Hippocampal formation (tissue), 2 donors: ENCODE measurements at places on chromosomes 12 and 14.
A peak's percentile ranks its signal among the peaks of the same experiment; 100 is the strongest.

GRCh38 chr14:35240231-35240630, 52.0 kb upstream of the PSMA6 start:
- DNase-seq, result no peak

DNA sequence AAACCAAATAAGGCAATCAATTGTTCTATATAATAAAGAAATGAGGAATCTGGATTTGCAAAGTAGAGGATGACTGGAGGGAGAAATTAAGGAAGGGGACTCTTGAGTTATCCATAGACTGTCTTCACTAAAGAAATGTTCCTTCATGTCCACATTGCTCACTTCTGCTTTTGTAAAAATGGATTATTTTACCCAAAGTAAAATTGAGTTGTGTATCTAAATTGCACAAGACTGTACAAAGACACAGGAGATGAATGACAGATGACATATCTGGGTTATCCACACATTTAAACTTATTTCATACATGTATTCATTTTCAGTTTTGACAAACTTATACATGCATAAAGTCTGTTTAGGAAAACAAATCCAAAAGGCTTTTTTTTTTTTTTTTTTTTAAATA, 11.3 kb downstream of the ATP2B1 start:
- DNase-seq, result no peak

DNA sequence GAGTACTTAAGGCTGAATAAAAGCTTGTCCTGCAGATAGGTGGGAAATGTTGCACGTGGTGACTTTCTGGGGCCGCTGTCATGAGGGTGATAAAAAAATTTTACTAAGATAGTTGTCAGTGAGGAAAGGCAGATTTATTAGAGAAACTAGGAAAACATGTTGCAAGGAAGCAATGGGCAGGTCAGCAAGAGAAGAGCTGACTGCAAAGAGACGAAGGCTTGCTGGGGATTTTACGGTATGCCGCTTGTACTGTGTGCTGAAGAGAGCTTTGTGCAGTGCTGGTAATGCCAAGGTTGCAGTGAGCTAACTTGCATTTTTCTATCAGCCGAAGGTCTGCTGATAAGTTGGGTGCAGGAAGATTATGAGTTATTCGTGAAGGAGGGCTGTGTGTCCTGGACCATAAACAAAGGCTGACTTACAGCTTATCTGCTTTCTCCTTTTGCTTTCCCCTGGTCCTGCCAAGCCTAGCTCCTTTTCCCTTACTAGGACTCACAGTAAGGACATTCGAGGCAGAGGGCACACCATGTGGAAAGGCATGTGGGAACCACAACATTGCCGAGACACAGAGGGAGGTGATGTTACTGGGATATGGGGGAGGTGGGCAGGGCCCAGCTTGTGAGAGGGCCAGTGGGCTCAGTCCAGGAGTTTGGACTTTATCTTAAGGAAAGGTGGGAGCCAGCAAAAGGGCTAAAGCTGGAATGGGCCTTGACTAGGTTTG, 7.4 kb upstream of the CCDC88C start:
- no peak for DNase-seq

- DNase-seq, result no peak
Measured at GRCh38 chr14:61319086-61319485, 2.3 kb upstream of the PRKCH start.

- DNase-seq, result peak; percentile 24
Measured at GRCh38 chr12:124774462-124775167, 89.0 kb downstream of the SCARB1 start.

DNA sequence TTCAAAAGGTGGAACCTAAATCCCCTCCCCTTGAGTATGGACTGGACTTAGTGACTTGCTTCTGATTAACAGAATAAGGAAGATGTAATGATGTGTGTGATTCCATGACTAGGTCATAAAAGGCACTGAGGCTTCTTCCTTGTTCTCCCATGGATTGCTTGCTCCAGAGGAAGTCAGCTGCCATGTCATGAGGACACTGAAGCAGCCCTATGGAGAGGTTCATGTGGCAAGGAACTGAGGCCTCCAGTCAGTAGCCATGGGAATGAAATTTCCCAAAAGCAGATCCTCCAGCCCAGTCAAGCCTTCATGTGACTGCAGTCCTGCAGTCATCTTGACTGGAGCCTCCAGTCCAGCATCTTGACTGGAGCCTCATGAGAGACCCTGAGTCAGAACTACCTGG, 10.7 kb downstream of the TMBIM4 start:
- no peak for DNase-seq

DNA sequence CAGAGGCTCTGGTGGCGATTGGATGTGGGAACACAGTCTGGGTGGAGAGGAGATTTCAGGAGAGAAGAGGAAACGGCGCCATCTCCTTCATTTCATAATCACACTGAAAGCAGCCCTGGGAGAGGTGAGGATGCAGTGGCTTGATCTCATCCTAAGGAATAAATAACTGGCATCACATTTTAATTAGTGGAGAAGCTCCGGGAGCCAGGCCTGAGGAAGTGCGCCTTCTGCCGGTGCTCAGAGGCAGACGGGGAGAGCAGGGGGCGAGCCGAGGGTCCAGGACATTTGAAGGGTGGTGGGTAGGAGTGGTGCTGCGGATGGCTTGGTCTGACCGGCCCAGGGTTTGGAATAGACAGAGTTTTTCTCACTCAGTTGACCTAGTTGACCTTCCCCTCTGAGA, 265.0 kb downstream of the CACNA1C start:
- DNase-seq, result no peak

GRCh38 chr12:120522568-120522967, 6.4 kb downstream of the COQ5 start:
- no peak for DNase-seq

GRCh38 chr12:116975779-116976393, 65.1 kb downstream of the FBXW8 start:
- DNase-seq, result no peak

DNA sequence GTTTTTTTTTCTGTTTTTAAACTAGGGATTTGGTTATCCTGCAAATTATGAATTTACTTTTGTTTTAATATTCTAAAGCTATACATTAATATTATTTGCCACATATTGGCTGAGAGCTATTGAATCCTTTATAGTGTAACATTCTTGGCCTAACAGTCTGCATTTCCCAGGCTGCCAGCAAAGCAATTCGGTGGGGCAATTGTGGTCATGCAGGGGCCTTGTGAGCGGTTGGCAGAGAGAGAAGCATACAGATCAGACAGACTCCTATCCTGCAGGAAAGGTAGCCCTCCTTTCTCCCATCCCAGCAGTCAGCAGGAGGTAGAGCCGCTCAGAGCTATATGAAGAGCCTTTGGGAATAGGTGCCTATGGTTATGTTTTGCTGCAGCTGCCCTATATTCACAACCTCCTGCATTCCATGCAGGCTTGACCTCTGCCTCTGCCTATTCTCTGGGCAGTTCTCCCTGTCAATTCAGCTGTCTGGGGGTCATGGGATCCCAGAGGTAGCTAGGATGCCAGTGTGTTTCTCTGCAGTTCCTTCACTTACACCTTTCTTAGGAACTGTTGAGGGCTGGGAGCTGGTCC, 144.7 kb downstream of the GPHN start:
- no peak for DNase-seq

DNA sequence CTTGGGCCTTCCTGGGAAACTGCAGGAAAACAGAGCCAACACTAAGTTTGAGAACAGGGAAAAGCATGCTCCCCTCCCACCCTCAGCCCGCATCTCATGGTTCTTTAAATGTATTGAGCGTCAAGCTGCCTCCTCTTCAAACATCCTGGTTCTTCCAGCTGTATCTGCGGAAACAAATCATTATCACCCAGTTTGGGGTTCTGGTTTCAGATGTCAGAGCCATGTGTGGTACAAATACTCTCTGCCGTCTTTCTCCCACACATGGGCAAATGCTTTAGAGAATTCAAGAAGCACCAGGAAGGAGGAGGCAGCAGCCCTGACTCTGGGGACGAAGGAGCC, 29.1 kb downstream of the JDP2 start:
- no peak for DNase-seq

- no peak for DNase-seq
Measured at GRCh38 chr12:103840462-103840875, 565 bp downstream of the NT5DC3 start.

DNA sequence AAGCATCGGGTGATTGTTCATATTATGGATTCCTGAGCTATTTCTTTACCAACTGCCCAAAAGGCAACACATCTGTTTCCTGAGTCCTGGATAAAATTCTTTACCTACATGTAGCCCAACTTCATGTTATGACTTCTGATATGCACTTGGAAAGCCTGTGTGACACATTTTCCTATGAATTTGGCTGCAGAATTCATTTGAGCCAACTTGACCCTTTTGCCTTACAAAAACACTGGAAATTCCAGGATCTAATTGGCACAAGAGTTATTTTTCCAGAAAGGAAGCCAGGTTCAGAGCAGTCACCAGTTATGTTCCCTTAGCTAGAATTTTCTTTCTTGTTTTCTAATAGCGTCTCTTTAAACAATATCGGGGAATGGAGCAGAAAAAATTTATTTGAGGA, 202.5 kb upstream of the LRIG3 start:
- no peak for DNase-seq

DNA sequence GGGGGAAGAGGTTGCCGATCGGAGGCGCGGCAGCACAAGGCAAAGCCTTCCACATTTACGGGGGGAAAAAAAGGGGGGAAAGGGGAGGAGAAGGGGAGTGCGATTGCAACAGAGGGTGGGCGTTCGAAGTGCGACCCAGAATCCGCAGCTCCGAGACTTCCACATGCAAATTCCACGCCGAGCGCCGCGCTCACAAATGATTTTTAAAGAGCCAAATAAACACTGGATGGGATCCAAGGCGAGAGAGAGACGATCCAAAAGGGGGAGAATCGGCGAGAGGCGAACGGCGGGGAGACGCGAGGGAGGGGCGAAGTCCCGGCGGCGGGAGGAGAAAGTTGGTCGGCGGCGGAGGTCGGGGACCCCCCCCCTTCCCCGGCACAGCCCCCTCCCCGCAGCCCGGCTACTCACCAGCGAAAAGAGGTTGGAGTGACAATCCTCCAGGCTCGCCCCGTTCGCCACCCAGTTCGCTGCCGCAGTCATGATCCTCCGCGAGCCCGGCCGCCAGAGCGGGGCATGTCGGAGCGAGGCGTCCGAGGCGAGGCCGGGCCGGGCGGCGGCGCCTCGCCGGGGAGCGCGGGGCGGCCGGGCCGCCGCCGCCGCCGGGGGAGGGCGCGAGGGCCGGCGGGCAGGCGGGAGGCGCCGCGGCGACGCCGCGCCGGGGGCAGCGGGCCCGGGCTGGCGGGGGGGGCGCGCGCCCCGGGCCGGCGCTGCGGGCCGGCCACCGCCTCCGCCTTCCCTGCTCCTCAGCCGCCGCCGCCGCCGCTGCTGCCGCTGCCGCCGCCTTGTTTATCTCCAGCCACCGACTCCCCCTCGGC, 634 bp downstream of the MED13L start:
- peak; percentile 60 for DNase-seq

DNA sequence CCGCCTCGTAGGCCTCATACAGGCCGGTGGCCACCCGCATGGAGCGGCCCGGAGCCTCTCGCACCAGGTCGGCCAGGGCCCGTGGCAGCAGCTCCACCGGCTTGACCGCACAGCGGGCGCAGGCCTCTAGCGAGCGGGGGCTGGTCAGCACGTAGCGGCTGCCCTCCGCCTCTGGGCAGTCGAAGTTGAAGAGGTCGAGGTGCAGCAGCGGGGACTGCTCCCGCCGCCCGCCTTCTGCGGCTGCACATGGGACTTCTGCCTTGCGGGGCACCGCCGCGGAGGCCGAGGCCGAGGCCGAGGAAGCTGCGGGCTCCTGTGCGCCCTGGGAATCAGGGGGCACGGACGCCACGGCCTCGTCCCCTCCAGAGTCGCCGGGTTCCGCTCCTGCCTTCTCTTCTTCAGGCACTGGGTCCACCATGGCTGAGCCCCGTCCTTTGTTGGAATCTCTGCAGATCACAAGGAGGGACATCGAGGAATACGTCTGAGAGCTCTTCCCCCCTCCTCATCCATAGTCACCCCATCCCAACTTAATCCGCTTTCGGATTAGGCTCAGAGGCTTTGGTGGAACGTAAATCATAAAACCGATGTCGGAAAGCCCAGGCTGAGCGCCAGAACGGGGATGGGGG, 1.4 kb downstream of the CCDC177 start:
- no peak for DNase-seq

DNA sequence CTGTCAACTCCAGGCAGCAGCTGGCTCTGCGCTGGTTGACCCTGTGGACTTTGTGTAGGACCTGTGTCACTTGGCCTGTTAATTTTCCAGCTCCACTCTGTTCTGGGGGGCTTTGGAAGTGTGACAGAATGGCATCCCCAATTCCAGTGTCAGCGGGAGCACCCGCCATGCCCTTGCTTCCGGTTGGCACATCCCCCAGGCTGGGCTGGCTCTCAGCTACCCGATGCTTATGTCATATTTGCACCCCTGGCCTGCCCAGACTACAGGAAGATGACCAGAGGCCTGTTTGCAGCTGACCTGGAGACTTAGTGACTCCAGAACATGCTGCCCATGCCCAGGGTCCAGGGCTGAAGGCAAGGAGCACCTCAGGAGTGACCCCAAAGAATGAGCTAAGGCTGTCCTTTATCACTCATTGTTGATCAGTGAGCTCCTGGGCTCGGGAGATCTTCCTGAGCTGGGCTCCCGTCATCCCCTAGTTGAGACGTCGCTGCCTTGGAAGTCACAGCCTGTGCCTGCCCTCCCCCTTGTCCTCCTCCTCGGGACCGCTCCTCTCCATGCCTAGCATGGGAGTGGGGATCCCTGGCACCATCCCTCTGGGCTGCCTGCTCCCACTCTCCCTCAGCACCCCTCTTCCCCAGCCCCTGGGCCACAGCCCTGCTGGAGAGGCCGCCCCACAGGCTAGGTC, 163.4 kb upstream of the RTL1 start:
- no peak for DNase-seq

- DNase-seq, result no peak
Measured at GRCh38 chr14:101496776-101497683, 64.3 kb upstream of the DIO3 start.

DNA sequence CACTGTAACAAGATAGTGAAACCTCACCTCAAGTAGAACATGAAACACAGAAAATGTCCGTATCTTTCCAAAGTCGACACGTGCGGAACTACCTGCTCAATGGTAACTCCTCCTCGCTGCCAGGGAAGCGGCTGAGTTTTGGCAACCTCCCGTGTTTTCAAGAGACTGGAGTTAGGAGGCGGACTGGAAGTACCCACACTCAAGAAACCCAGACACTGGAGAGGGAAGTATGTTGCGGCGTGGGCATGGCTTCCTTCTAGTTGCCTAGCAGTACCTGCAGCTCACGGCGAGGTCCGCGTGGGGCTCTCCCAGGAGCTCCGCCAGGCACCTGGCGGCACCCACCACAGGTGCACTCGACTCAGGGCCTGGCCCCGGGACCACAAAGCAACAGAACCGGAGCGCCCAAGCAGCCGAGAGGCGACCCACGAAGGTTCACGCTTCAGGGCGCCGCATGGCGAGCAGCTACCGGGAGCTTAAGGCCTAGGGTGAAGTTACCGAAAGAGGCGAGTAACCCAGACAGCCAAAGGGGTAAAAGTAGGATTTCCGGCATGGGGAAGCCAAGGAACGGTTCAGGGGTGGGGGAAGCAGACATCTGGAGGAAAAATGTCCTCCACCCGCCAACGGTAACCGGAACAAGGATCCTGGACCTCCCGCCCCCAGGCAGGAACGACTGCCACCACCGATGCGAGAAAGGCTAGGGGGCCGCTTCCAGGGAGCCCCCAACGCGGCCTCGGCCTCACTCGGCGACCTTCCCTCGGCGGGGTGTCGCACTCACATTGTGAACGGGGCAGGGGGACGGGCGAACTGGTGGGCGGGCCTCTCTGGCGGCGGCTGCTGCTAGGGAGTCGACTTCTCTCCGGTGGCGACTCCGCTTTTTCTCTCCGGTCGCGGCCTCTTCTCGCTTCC, 608 bp downstream of the PTGES3 start:
- peak; percentile 48 for DNase-seq
